SHP77 treated with DMSO at 0.1 percent for 48 hours (cell line): ENCODE measurements at places on chromosomes 4 and X.
A peak's percentile ranks its signal among the peaks of the same experiment; 100 is the strongest.

DNA sequence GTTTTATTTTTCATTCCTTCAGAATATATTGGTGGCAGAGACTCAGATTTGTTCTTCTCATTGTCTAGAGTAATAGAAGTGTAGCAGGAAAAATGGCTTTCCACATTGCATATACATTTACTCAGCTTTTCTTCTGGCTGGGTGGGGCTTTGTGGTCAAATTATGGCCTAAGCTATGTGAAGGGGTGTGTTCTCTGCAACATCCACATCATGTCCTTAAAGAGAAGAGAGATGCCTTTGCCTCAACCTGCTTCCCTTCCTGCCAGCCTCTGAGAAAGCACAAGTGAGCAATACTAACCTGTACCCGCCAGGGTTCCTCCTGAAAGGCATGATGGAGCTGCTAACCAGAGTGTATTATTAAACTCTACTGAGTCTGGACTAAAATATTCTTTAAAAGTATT, 695.6 kb upstream of the FAM241A start:
- DNase-seq, result no peak

- peak; percentile 15 for DNase-seq
Observed at GRCh38 chr4:180449395-180449956, 1793.7 kb upstream of the TENM3 start.

DNA sequence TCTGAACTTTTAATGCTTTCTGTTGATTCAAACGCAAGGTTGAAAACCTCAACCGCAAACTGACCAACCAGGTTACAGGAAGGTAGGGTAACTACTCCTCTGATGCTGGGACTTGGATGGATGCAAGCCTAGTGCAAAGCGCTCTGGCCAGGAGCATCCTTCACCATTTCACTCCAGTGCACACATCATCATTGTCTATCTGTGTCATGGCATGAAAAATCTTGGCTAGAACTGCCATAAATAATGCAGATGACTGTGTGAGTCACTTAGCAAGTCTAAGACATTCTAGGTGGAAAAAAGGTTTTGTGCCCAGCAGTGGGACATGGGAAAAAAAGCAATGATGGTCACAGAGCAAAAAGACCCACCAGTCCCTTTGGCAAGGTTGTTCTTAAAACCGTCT, 10.9 kb downstream of the ADGRA3 start:
- DNase-seq, result no peak

DNA sequence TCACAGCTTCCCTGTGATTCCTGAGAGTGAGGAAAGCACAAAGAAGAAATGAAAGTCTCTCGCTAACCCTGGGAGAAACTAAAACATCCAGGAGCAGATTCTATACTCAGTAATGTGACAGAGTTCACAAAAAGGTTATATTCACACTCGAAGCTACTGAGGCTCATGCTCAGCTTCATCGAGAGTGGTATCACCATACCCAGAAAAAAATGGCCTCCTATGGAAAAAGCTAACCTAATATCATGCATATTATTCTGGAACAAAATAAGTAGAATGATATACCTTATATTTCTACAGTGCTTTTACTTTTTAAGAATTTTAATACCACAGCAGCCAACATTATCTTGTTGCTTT, 13.5 kb upstream of the CDKN2AIP start:
- DNase-seq, result no peak

- DNase-seq, result no peak
Observed at GRCh38 chr4:21522296-21522695, 426.3 kb downstream of the KCNIP4 start.

GRCh38 chrX:13983734-13984133, 46.0 kb downstream of the GEMIN8 start:
- no peak for DNase-seq

GRCh38 chr4:174828845-174829701, at the start of gene GLRA3:
GLRA3 (minus strand) TSS chr4:174829247; CDS start chr4:174828811, 436 bp downstream.
- DNase-seq, result peak; percentile 61

GRCh38 chr4:119210775-119211174, 1.7 kb upstream of the USP53 start:
- DNase-seq, result no peak

DNA sequence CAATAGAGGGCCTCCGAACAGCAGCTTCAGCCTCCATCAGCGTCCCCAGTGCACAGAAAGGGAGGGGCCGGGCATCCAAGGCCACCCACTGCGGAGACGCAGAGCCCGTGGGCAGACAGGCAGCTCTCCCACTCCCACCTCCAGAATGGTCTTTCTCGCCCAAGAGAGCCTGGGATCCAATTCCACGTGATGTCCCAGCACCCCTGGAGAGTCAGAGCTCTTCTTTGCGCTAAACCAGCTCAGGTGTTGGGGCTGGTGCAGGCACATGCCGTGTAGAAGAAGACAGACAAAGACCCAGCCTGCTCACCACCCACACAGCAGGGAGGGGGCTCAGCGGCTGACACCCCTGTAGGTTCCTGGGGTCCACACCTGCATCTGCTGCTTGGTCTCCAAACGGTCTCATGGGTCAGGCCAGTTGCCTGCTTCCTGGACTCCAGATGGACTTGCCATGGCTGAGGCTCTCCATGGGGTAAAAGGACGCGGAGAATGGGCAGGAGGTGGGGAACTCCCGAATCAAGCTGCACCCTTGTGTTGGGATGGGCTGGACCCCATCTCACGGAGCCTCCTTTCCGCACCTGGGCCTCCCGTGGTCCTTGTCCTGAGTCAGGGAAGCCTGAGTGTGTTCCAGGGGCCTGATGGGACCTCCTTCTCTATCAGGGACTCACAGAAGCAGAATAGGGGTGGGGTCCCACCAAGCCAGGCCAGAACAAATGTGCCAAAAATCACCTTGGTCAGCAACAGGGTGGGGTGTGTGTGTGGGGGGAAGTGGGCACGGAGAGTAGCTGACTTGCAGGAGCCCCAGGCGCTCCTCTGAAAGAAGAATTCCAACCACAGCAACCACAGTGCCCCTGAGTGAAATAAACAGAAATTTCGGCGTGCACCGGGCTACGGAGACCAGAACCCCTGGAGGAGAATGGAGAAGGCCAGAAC, 11.6 kb upstream of the ASMTL start:
- no peak for DNase-seq

DNA sequence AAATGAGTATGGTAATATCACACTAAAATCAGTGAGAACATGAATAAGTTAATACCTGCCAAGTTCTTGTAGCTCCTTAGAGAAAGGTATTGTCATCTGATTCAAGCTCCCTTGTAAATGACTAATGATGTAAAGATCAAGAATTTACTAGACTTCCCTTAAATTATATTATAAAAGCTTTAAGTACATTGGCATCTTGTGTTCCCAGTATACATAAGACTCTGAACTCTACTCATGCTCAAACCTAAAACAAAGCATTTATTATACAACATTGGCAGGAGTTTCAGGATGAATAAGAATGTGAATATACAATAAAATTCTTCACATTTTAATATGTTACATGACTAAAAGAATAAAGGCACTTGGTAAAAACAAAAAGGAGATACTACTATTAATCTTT, 126.8 kb upstream of the UNC5C start:
- no peak for DNase-seq

DNA sequence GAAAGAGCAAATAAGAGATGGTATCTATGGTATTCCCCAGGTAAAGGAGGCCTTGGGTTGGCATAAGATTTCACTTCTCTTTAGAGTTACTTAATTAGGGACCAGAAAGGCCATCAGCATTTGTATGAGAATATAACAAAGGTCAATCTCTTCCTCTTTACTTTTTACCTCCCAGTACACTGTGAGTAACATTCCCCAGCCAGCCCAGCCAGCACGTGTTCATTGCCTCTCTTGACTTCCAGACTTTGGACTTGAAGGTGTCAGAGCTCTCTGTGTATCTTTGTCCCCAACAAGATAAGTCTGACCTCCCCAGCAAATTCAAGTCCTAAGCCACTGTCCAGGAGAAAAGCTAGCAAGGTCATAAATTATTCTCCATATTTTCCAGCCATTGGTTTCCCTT, 110.5 kb downstream of the AR start:
- DNase-seq, result no peak

GRCh38 chr4:103478734-103479133, 241.1 kb downstream of the TACR3 start:
- DNase-seq, result no peak

DNA sequence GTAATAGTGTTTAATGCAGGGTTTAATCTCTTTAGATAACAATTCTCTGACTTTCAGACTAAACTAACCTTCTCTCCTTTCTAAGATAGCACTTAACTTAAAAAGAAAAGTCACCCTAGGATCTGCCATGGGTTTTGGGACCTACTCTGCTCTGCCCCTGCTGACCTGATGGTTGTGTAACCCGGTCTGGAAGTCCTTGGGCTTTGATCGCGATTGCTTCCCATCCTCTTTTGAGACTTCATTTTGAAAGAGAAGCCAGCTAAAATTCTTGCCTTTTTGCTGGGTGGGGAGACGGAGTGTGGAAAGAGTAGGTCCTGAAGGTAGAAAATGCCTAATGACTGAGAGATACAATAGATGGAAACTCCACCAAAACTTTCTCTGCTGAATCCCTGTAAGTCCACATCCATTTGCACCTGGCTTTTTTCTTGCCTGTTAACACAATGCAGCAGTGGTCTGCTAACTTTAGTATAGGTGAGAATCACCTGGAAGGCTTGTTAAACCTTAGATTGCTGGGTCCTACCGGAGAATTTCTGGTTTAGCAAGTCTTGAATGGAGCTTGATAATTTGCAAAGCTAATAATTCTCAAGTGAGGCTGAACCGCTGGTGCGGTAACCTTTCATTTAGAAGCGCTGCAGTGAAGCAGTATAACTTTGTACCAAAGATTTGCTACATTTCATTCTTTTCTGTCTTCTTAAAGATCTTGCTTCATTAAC, 45.6 kb upstream of the CCSER1 start:
- no peak for DNase-seq

DNA sequence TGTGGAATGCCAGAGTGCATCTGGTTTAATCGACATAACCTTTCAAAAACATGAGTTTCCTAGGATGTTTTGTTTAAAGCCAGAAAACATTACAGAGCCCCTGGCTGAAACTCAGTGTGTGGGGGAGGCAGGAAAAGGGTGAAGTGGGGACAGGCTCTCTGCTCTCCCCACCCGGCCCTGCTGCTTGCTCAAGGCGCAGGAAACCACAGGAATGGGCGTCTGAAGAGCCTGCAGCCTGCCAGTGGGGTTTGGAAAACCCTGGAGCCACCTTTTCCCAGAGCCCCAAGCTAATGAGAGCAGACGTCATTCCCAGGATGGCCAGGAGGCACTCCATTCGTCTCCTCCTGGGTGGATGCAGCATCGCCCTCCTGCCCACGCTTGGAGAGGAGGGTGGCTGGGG, 240.6 kb downstream of the AFAP1 start:
- no peak for DNase-seq
